ENCODE measurements at places on chromosomes 11 and 22.

- DNase-seq, result no peak
Measured at GRCh38 chr11:73995247-73995646, 12.6 kb upstream of the UCP2 start.

- no peak for DNase-seq
Measured at GRCh38 chr22:44729391-44730021, 22.9 kb upstream of the ARHGAP8 start.

GRCh38 chr11:111577821-111578220 is 24.4 kb upstream of the SIK2 start:
- no peak for DNase-seq

- DNase-seq, result no peak
Measured at GRCh38 chr11:63937713-63938478, 906 bp upstream of the NAA40 start.

DNA sequence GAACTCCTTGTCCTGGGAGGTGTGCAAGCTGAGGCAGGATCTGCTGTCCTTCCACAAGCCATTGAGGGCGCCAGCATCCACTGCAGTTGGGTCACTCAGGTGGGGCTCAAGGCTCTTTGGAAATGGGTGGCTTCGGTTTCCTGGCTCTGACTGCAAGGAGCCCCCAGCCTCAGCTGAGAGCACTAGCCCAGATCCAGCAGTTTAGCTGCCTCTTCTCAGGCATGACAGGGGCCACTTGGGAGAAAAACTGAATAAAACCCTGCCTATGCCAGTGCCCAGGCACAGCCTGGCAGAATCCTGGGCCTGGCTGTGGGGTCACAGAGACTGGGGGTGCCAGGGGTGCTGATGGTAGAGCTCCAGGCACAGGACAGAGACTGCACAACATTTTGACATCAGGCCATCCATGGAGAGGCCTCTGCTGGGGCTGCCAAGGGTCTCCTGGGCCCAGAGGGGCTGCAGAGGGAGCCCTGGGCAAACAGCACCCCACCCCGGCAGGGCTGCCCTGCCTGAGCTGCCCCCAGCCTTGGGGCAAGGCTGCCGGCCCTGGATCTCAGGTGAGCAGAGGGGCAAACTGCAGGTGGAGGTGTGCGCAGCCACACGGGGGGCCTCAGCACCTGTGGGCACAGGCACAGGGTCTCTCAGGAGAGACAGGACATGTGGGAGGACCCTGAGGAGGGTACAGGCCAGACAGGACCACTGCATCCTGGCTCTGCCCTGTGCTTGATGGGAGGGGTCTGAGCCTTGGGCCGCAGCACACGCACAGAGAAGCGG is 28.3 kb downstream of the RTN4R start:
- DNase-seq, result no peak

GRCh38 chr22:45896964-45897538 is 79.9 kb downstream of the WNT7B start:
- no peak for DNase-seq

DNA sequence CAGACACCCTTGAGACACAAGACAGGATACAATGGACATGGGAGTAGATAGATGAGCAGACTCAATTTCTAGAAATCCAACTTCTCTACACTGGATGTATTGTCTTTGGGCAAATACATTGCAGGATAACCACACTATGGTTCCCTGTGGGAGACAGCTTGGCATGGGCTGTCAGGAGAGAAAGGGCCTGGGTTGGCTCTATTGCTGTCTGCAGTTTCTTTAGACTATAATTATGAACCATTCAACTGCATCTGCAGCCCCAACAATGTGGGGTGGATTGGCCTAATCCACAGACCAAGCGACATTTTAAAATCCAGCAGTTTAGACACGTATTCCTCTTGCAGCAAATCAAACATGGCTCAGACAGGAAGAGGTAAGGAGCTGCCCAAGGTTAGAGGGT is 60.3 kb downstream of the ETS1 start:
- DNase-seq, result no peak

DNA sequence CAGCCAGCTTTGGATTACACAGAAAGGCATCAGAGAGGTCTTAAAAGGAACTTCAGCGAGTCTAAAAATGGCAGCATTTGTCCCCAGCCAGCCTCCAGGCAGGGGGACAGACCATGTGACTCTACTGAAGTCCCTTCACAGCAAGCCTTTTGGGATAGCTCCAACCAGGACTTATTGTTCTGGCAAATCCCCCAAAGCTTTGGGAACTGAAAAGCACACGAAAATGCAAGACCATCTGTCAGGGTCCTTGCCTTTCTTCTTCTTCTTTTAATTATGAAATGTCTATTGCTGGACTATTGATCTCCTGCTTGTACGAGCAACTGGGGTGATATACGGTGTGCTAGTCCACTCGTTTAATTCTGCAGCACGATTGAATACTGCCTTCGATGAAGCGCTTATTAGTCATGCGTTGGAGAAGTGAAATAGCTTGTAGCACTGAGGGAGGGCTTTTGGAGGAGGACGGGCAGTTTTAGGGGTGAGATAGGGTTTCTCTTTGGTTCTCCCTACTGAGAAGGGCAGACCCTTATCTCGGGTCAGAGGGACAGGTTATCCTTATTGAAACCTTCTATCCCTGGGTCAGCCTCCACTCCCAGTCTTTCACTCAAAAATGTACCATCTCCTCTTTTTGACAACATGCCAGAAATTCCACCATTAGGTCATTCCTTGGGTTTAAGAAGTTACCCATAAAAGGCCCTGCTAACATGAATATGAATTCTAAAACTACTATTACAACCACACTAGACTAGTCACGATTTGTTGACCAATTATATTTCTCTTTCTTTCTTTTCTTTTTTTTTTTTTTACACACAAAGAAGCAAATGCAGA is 416.4 kb downstream of the MIAT start:
- no peak for DNase-seq

DNA sequence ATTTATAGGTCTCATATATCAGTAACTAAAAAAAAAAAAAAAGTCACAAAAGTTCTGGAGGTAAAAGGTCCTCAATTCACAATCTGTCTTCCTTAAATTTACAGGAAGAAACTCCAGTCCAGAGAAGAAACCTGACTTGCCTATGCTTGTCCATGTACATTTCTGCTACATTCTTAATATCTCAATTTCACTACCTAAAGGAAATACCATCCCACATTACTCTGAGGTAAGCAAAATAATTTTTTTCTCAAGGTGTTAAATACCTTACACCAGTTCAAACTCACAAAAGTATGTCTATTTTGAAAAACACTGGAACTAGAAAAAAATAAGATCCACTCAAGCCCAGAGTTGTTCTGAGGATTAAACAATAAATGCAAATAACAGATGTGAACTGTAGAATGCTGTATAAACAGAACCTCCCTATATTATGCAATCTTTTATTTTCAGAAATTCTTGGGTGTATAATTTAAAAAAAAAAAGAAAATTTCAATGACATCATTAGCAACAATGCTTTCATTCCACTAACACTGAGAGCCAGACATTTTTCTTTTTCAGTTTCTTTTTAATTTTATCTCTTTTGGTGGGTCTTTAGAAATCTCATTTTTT is 49.9 kb upstream of the GDPD4 start:
- no peak for DNase-seq

All from activated CD8-positive, alpha-beta memory T cell treated with anti-CD3 and anti-CD28 coated beads for 48 hours (primary cell).